ENCODE measurements at places on chromosomes 11 and 22. TPM values are rescaled to one million over a fixed set of nuclear protein-coding genes. Genes with fewer than 3 reads are reported as not detected.

The SEC14L6 gene
- not detected for polyA plus RNA-seq

The ADAMTS15 gene
- polyA plus RNA-seq: not detected

The HEPHL1 gene
- polyA plus RNA-seq: 0.04 TPM

The LINC01488 gene
- polyA plus RNA-seq: not detected

The ASRGL1 gene
- 1.9 TPM for polyA plus RNA-seq

The GPR137 gene
- 19.7 TPM for polyA plus RNA-seq

The C22orf23 gene
- not detected for polyA plus RNA-seq

All from IgD-negative memory B cell (primary cell).